H54 (cell line): ENCODE measurements at places on chromosomes 6 and 20.

DNA sequence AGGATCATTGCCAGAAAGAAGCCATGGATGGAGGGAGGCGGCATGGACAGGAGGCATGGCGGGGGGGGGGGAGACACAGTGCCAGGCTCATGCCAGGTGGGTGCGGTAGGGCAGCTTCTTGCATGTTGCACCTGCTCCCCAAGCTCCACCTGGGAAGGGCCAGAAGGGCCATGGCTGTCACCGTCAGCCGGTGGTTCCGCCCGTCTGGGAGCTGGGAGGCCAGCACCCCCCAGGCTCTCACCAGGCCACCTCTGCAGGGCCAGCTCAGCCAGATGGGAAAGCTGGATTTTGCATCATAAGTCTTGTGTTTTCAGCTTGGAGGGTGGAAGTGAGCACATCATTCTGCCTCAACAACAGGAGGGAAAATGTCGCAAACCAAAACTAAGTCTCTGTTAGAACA lies 404.7 kb downstream of the TAF4 start:
- no peak for DNase-seq

GRCh38 chr6:127900935-127901334 lies at the start of gene THEMIS:
TSS of gene THEMIS (minus strand) at chr6:127901058. CDS start at chr6:127900932, 126 bp downstream.
- DNase-seq: no peak

DNA sequence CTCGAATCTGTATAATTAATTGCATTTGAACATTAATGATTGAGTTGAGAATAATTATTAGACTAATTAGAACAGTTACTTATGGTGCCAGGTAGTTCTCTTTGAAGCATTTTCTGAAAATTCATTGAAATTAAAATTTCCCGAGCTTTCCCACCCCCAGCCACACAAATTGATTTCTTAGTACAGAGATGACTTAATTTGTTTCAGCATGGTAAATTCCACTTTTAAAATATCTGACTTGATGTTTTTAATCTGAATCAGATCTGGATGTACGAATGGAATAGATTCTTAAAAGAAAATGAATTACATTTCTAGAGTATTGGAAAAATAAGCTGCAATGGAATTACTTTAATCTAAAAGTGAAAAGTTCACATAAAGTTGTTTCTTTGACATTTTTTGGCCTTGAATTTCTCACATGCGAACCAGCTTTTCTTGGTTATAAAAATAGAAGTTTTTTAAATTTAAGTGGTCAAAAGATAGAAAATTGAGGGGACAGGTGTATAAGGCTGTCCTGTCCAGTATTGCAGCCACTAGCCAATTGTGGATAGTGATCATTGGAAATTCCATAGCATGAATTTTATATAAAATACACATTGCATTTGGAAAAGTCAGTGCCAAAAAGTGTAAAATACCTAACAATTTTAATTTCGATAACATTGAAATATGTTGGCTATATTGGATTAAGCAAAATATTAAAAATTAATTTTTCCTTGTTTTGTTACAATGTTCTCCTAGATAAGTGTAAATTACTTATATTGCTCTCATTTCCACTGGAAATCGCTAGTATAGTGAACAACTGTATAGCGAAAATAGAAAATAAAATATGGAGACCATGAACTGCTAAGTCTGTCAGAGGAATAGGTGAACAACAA lies 102.9 kb downstream of the OR2B2 start:
- no peak for DNase-seq

- DNase-seq: no peak
Observed at GRCh38 chr20:45959956-45960630, 11.9 kb downstream of the ZNF335 start.

- DNase-seq: no peak
Observed at GRCh38 chr6:145621776-145622175, 113.5 kb downstream of the EPM2A start.

DNA sequence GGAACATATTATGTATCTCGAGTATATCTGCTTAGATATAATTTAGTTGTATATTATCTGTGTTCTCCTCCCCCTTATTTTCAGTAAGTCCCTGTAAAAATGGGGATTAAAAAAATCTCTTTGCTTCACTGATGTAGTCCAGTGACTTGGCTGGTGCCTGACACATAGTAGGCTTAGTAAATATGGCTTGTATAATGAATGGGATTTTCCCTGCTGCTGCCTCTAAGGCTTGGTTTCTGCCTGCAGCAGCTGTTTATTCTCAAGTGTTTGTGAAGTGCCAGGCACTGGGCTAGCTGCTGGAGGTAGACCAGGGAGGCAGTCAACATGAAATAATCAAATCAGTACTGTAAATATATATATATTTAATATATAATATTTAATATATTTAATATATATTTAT lies 1.6 kb upstream of the ZFP64 start:
- DNase-seq: no peak

- peak; percentile 56 for DNase-seq
Observed at GRCh38 chr6:3848925-3849605, at the start of gene FAM50B. TSS of gene FAM50B (plus strand) at chr6:3849373. CDS start at chr6:3849812, 439 bp downstream.

DNA sequence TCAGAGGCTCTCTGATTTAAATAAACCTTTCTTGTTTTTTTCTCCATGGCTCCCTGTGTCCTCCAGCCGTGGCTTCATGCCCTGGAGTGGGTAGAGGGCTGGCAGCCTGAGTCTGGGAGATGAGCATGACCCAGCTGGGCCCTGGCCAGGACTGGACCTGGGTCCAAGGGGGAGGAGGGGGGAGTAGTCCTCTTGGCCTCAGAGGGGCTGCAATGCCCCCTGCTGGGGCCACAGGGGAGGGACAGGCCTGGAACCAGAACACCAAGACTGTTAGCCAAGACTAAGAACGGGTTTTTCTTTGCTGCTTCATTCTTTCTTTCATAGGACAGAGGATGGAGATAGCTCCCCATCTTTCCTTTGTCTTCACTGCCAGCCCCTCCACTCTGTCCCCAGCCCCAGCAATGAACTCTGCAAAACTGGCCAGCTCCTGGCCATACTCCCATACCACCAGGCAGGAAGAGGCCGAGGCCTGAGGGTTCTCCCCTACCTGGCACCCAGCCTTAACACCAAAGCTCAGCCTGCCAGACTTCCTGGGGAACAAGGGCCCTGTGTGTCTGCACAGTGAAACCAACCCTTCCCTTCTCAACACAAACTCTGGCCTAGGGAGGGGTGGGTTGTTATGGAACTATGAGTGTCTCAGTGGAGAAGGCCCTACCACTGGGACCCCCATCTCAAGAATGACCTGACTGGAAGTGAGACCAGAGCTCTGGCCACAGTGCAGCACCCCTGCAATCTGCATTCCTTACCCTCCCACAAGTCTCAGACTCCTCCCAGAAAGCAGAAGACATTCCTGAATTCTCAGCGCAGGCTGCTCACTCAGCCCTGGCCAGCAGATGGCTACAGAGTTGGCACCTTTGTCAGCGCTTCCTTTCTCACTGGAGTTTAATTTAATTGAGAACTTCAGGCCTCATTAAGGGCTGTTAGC lies 11.0 kb downstream of the SLC29A1 start:
- peak; percentile 87 for DNase-seq

GRCh38 chr20:63087236-63087871 lies 80.6 kb upstream of the BHLHE23 start:
- DNase-seq: no peak

GRCh38 chr6:111339294-111339693 lies 143.7 kb downstream of the REV3L start:
- no peak for DNase-seq

DNA sequence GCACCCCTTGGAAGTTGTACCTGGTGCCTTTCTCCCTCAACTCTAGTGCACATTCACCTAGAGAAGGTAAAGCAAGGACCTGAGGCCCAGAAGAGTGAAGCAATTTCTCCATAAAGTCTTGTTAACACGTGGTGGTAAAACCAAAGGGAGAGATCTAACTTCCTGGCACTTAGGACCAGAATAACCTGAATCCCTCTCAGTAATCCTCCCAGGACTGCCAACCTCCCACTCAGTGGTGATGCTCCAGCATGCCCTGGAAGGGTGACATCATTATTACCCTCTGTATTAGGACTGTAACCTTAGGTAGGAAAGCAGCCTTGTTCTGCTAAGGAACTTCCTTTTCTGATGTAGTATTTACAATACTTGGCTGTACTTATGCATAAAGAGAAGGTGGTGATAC lies 330.6 kb upstream of the MARCKS start:
- no peak for DNase-seq

GRCh38 chr6:129695373-129696027 lies 14.5 kb downstream of the ARHGAP18 start:
- DNase-seq: no peak

DNA sequence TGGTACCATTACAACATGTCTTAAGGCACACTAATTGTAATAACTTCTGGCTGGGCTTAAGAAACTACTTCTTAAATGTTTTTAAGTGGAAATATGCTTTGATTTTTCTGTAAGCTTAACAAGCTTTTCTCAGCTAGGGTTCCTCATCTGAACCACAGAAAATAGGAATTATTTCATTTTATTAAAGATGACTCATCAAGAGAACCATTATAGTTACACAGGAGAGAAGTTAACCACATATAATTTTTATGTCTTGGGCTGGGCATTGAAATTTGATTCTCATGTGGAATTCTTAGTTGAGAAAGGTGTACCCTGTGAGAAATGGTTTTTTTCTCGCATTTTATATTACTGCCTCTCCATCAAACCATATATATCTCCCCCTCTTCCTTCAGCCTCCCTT lies 75.1 kb downstream of the QKI start:
- no peak for DNase-seq

DNA sequence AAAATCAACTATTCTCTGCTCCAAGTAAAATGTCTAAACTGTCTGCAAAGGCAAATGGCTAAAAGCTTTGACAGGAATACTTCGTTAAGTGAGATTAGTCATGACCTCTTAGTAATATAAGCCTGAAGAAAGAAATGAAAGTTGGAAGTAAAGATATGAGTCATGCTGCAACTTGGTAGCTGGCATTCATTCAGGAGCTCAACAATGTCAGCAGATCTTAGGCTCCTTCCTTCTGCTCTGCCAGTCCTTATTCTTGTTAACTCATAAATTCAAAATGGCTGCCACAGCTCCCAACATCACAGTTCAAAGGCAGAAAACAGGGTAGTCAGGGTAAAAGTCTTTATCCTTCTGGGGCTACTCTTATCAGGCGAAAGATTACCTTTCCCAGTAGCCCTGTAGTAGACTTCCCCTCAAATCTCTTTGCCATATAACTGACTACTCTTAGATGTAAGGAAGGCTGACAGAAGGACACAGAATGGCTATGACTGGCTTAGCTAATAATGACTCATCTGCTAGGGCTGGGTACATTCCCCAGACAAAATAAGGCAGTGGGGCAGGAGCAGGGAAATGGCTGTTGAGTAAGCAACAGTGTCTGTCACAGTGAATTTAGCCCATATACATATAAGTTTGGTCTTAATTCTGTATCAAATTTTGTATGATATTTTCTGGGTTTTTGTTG lies 24.4 kb upstream of the C6orf62 start:
- peak; percentile 52 for DNase-seq

- DNase-seq: no peak
Observed at GRCh38 chr6:109187399-109188114, 92.2 kb downstream of the CEP57L1 start.

DNA sequence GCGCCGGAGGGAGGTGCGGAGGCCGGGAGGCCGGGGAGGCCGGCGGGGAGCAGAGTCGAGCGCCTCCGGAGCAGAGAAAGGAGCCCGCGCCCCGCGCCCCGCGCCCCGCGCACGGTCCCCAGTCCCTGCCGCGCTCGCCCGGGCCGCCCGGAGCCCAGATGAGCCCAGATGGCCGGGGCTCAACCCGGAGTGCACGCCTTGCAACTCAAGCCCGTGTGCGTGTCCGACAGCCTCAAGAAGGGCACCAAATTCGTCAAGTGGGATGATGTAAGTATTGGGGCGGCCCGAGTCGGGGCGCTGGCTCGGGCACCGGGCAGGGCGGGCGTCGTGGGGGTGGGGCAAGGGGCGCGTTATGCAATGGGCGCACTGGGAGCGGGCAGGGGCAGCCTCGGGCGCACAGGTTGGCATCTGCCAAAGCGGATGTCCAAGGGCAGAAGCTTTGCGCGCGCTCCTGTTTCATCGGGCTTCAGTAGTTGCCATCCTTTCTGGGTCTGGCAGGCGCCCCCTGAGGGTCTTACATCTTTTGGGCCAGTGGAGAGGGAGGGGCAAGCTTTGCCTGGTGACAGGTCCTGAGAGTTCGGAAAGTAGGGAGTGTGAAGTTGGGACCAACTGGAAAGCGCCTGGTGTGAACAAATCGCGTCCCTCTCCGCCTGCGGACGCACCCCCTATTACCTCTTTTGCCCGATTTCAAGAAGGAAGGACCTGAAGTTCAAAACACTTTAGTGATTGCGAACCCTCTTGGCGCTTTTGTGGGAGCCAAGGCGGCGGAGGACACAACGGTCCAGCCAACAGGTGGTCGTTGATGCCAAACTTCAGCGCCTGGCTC lies 631 bp downstream of the PLCB1 start:
- DNase-seq: no peak

- peak; percentile 82 for DNase-seq
Observed at GRCh38 chr6:37514321-37514771, 14.7 kb upstream of the CCDC167 start.

DNA sequence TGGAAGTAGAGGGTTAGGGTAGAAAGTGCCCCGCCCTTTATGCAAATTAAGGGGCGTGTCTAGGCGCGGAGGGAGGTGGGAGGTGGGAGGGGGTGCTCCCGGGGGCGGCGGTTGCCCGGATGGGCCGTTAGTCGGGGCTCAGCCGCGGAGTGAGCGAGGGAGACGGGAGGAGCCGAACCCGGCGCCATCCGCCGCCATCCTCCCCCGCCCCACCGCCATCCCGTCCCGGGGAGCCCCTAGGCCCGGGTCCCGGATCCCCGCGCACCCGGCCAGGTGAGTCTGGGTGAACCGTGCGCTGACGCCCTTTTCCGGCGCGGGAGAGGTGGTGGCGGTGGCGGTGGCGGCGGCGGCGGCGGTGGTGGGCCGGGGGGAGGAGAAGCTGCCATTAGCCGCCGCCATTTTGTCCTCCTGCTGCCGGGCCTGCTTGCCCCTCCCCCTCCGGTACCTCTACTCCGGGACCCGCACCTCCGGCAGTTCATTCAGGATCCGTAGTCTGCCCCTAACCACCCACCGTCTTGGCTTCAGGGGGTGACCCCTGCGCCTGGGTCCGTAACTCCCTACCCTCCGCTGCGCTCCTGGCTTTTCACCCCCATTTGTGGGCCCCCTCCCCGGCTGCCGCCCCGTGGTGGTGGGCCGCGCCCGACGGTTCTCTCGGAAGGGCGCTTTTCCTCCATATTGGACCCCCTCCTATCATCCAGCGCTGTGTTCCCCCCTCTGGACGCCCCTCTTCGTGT lies at the start of gene PRRC2A:
PRRC2A (plus strand) TSS at position 130 of the 734 bp plus-strand sequence. CDS start 2,075 bp downstream, outside the sequence.
- peak; percentile 81 for DNase-seq
